Stimulated activated CD8-positive, alpha-beta memory T cell treated with anti-CD3 and anti-CD28 coated beads, Interleukin-4, amount 100 ng/mL, for 1 hour (primary cell): ENCODE measurements at places on chromosomes 5 and 9.

- DNase-seq, result no peak
Measured at GRCh38 chr5:142771666-142772065, 1.5 kb downstream of the ARHGAP26 start.

DNA sequence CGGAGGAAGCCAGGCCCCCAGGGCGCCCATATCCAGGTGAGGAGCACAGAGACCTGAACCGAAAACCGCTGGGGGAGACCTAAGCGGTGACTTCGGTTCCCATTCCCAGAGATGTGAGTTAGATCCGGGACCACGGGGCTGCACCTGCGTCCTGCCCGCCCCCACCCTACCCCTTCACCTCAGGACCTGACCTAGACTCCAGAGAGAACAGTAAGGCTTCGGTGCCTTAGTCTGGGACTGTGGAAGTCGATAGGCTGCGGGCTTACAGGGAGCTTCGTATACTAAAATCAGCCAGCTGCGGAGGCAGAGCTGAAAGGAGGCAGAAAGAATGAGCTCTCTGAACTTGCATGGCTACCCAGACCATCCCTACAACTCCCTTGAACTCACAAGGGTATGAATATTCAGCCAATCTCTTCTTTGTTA is 518 bp upstream of the FAM13B start:
- DNase-seq, result no peak

DNA sequence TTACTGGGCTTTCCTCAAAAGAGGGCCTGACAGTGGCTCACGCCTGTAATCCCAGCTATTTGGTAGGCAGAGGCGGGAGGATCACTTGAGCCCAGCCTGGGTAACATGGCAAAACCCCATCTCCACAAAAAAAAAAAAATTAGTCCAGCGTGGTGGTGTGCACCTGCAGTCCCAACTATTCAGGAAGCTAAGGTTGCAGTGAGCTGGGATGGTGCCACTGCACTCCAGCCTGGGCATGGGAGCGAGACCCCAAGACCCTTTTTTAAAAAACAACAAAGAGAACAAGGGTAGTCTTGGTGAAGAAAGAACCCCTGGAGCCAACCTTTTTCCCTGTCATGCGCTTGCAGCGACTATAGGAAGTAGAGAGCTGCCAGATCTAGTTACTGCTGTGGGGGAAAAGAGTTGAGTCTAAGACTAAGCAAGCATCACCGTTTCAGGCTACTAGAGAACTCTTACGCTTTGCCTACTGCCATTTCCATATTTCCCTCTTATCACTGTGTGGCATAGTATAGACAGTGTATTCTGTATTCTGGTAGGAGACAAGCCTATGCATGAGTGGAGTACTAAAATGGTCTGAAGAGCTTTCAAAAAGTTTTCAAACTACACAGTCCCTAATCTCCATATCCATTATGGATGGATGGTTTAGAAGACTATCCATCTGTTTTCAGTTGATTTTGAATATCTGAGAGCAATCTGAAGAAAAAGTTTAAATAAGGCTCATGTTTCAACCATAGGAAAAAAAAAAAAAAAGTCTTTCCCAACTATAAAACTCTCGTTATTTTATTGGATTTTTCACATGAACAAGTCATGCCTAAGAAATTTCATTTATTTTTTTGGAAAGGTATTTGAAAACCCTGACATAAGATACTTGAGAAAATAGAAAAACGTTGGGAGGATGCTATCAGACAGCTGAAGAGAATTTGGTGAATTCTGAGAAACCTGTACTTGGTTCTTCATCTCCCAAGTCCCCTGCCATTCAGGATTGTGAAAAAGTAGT is 2.6 kb downstream of the C9orf40 start:
- no peak for DNase-seq

DNA sequence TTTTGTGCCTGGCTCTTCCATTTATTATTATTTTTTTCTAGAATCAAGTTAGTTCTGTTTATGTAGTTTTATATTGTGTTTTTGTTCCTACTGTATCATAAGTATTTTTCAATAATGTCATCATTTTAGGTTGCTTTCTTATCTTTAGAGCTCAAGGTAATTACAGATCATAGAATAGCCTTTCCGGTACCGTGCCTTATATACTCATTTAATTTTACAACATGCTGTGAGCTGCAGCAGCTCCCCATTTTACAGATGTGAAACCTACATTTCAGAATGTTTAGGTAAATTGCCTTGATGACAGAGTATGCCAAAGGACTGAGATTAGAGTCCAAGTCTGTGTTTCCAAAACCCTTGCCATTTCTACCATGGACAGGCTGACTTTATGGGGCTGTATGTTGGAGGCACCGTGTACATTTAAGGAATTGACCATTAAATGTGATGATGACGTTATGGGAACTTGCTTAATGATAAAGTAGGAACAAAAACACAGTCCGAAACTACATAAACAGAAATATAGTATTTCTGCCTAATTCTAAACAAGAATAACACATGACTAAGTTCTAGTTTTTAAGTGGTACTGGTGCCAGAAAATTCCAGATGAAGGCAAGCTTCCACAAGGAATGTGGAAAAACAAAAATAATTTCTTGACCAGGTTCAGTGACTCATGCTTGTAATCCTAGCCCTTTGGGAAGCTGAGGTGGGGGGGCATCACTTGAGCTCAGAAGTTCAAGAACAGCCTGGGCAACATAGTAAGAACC is 97.7 kb downstream of the IQGAP2 start:
- no peak for DNase-seq

GRCh38 chr5:124596595-124597421 is 149.6 kb downstream of the ZNF608 start:
- DNase-seq, result no peak

- DNase-seq, result no peak
Measured at GRCh38 chr9:131253891-131254491, 22.3 kb downstream of the FAM78A start.

DNA sequence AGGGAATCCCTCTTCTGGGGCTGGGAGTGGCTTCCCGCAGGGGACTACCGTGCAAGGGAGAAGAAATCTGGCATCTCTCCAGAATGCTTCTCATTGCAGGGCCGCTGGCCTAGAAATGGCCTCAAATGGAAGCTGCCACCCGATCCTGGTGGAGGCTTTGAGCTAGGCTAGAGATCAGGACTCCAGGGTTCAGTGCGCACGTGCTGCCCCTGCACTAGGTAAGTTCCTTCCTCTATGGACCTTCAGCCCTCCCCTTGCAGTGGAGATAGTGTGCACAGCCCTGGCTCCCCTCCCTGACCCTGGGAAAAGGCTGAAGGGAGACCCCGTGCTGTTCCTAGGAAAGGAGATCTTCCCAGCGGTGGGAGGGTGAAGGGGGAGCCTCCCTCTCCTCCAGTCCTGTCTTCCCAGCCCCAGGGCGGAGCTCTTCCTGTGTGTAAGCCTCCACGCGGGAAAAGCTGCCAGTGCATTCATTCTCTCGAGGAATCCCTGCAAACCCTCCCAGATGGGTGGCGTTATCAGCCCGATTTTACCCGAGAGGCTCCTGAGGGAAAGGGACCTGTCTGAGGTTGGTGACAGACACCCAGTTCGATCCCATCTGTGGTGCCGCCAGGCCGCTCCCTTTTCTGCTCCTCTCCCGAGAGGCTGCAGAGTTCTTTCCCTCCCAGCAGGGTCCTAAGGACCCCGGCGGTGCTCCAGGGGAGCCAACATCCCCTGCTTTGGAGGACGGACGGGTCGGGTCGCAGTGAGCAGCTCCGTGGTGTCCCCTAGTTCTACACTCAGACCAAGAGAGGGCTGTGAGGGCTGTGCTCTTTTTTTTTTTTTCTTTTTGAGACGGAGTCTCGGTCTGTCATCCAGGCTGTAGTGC is 1.4 kb upstream of the CERCAM start:
- DNase-seq, result no peak

DNA sequence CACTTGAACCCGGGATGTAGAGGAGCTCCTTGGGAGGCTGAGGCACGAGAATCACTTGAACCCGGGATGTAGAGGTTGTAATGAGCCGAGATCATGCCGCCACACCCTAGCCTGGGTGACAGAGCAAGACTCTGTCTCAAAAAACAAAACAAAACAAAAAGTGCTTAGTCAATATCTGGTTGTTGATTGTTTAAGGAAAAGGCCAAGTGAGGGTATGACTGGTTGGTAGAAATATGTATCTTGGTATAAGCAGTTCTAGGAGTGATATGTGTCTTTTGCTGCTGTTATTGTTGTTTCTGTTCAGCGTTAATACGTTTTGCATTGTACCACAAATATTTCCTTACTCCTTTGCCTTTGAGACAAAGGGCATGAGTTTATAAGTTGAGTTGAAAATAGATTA is 210.7 kb upstream of the DMRT1 start:
- no peak for DNase-seq

DNA sequence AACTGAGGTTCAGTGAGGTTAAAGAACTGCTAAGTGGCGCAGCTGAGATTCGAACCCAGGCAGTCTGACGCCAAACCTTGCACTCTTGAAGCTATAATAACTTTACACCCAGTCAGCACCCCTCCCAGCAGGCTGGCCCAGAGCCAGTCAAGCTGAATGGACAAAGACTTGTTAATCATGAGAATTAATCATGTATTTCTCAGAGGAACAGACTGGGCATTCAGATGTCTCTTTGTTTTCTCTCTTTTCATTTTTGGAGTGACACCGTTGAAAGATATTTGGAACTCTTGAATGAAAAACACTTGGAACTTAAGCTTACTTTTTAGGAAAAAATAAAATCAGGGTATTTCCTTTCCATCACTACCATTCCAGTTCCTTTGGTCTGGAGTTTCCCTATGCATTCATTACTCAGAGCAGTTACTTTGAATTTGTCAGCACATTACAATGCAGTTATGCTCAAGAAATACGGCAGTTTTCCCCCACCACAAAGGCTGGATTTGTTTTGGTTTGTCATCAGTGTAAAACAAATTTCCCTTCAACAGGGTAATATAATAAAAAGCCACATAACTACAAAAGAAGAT is 22.6 kb upstream of the MAMDC2 start:
- DNase-seq, result no peak

GRCh38 chr9:128825923-128826700 is 3.5 kb downstream of the SPOUT1 start:
- no peak for DNase-seq

GRCh38 chr9:109855540-109855939 is 75.5 kb downstream of the PALM2AKAP2 start:
- no peak for DNase-seq

DNA sequence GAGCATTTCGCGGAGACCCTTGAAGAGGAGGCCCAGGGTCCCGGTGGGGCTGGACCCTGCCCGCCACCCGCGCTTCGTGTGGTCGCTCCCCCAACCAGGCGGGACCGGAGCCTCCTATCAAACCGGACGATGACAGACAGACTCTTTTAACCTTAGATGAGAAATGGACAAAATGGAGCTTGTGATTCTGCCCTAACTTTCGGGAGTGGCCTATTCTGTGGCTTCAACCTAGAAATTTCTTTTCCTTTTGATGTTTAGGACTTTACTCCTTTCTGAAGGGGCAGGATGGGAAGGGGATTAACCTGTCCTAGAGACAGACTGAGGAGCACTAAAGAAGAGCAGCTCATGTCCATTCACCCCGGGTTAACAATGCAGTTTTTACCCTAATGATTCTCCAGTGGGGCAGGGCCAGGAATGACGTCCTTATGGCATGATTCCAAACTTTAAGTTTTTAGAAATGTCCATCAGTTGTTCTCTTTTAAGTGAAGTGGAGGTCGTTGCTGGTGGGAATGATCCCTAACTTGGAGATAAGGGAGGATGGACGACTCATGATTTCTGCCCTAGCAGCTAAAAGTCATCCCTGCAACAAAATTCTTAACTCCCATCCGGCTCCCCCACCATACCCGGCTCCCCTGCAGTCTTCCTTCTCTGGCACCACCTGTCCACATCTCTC is 1.0 kb downstream of the NIPSNAP3A start:
- no peak for DNase-seq

GRCh38 chr5:43348861-43349363 is 35.7 kb upstream of the HMGCS1 start:
- DNase-seq, result no peak

GRCh38 chr5:129379406-129379805 is 80.7 kb upstream of the ADAMTS19 start:
- no peak for DNase-seq

DNA sequence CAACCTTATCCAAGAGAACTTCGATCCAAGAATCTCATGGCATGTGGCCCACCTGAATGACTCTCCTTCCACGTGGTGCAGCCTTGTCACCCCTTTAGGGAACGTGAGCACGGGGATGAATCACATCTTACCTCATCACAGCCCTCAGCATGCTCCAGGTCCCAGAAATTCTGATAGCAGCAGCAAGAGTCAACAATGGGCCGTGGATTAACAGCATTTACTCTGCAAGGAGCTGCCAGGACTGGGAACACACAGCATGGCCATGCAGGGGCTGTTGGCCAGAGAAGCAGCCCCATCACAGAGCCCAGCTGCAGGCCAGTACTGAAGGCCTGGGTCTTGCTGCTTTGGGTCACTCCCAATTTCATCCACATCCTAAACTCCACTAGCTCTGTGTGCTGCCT is 150.4 kb downstream of the C5orf15 start:
- DNase-seq, result no peak

GRCh38 chr9:133167769-133168168 is 4.1 kb upstream of the GBGT1 start:
- DNase-seq, result no peak

DNA sequence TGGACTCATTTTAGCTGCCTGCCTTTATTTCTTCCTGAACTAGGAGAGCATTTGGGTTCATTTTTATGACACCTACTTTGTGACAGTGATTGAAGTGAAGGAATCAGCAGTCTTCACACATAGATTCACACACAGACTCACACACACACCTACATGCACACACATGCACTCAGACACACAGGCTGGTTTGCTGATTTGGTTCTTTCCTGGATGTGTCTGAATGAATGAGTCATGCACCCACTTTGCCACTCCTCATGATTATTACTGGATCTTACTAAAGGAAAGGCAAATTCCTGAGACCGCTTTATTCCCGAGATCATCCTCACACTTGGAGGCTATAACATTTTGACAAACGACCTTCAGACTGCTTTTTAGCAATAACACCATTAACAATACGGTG is 529.5 kb downstream of the AGTPBP1 start:
- DNase-seq, result no peak

DNA sequence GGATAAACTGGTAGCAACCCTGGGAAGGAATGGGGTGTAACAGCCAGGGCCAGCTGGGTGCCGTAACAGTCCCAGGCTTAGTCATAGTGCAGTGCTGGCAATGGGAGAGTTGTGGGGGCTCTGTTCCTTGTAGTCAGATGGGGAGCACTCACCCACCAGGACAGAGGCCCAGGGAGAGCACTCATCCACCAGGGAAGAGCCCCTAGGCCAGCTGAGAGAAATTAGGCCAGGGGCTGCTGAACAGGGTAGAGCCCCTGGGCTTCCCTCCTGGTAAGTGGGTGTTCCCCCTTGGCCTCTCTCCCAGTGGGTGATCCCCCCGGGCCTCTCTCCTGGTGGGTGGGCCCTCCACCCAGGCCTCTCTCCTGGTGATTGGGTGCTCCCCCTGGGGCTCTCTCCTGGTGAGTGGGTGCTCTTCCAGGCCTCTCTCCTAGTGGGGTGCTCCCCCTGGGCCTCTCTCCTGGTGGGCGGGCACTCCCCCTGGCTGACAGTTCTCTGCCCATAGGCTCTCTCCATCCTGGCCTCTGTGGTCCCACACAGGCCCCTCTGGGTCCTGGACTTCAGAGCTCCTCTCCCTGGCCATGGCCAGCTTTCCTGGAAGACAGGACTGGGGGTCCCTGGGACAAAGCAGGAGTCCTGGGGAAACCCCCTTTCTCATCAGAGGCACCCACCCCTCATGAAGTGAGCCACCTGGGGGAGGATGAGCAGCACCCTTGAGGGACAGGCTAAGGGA is 13.4 kb downstream of the FGD3 start:
- DNase-seq, result no peak
